ENCODE measurements at places on chromosomes 12 and 14. TPM values are rescaled to one million over a fixed set of nuclear protein-coding genes. Genes with fewer than 3 reads are reported as not detected.
A peak's percentile ranks its signal among the peaks of the same experiment; 100 is the strongest.

The C12orf50 gene
- not detected for total RNA-seq

The RIC8B gene
- total RNA-seq: 6.7 TPM

The SLCO1A2 gene
- total RNA-seq: not detected

The TMEM253 gene
- 0.95 TPM for total RNA-seq

The ALDH6A1 gene
- total RNA-seq: 12.9 TPM

The MNAT1 gene
- 16.7 TPM for total RNA-seq

The CIROP gene
- total RNA-seq: 0.38 TPM

The CRIP1 gene
- 8.2 TPM for total RNA-seq

The SELPLG gene
- total RNA-seq: 2.5 TPM

The SLCO1C1 gene
- total RNA-seq: 0.38 TPM

The IGF1 gene
- 36.3 TPM for total RNA-seq

The MTHFD1 gene
- total RNA-seq: 44.6 TPM

- no peak overlapping the region for H3K4me3 ChIP-seq
- H3K27ac ChIP-seq: no peak overlapping the region
- no peak for DNase-seq
- no peaks in the 10 kb centered on the region for H3K36me3 ChIP-seq
- no peaks in the 10 kb centered on the region for H3K27me3 ChIP-seq
Measured at GRCh38 chr12:25960961-25961360, 2.5 kb downstream of the RASSF8 start.

DNA sequence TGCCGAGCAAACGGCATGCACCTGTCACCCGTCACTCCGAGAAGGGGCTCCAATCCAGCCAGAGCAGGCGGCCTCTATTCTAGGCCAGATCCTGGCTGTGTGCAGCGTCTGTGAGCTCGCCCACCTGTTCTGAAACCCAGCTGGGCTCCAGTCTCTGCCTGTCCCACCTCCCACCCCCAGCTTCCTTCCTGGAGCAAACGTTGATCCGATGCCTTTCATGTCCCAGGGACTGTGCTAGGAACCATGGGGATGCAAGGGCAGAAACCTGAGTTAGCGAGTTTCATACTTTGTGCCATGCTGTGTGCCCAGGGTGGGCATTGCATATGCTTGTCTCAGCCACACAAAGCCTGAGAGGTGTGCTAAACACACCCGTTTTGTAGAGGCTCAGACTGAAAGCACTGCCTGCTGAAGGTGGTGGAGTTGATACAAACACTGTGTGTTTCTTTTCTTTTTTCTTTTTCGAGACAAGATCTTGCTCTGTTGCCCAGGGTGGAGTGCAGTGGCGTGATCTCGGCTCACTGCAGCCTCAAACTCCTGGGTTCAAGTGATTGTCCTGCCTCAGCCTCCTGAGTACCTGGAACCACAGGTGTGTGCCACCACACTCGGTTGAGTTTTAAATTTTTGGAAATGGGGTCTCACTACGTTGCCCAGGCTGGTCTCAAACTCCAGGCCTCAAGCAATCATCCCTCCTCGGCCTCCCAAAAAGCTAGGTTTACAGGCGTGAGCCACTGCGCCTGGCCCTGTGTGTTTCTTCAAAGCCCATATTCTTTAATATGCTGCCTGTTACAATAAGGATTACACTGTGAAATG is 84.1 kb upstream of the MED13L start:
- H3K4me1 ChIP-seq: peaks cover 13% of the 10 kb centered on the region
- DNase-seq: no peak
- no peaks in the 10 kb centered on the region for H3K36me3 ChIP-seq

GRCh38 chr14:57870686-57871457 is 5.0 kb upstream of the SLC35F4 start:
- H3K4me3 ChIP-seq: no peak overlapping the region
- DNase-seq: no peak
- no peak overlapping the region for H3K27ac ChIP-seq
- no peaks in the 10 kb centered on the region for H3K27me3 ChIP-seq
- H3K36me3 ChIP-seq: no peaks in the 10 kb centered on the region

GRCh38 chr14:23827100-23827892 is 126.3 kb upstream of the DHRS4 start:
- H3K27me3 ChIP-seq: no peaks in the 10 kb centered on the region
- DNase-seq: no peak
- H3K27ac ChIP-seq: no peak overlapping the region
- no peaks in the 10 kb centered on the region for H3K36me3 ChIP-seq

- no peaks in the 10 kb centered on the region for H3K4me1 ChIP-seq
- no peaks in the 10 kb centered on the region for H3K36me3 ChIP-seq
- no peak overlapping the region for H3K27ac ChIP-seq
Measured at GRCh38 chr12:53739214-53740129, 12.2 kb upstream of the CALCOCO1 start.

DNA sequence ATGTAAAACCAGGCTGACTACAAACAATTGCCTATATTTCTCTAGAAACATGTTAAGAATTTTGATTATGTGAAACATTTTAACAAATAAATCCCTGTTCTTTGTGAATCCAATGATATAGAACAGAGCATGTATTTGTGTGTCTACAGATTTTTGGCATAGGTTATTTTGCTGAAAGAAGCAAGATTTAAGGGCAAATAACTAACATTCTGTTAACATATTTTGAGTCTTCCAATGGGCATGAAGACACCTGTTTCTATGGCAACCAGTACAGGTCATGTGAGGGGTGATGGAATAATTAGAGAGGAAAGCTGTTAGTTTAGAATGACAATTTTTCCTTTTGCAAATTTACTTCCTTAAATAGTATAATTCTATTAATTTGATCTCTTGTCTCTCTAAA is 8.8 kb downstream of the ART4 start:
- no peak overlapping the region for H3K27ac ChIP-seq
- no peak for DNase-seq
- no peaks in the 10 kb centered on the region for H3K27me3 ChIP-seq
- H3K36me3 ChIP-seq: no peaks in the 10 kb centered on the region
- H3K4me3 ChIP-seq: no peak overlapping the region
- H3K4me1 ChIP-seq: no peaks in the 10 kb centered on the region

DNA sequence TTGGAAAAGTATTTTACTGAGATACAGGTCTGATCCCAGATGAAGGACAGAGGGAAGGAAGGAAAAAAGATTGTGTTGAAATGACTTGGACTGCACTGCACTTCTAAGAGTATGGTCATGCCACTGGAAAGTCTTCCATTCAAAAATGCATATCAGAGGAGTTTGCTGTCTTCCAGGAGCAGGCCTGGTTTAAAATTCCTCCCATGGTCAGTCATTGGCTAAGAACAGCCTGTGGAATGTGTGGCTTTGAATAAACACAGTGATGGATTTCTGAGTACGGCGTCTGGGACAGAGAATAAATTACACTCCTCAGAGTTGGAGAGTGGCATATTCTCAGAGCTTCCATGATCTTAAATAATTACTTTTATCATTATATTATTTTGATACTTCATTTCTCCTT is 245.8 kb upstream of the PDZRN4 start:
- H3K36me3 ChIP-seq: no peaks in the 10 kb centered on the region
- DNase-seq: no peak
- peaks cover 16% of the 10 kb centered on the region for H3K27me3 ChIP-seq
- H3K4me1 ChIP-seq: no peaks in the 10 kb centered on the region

DNA sequence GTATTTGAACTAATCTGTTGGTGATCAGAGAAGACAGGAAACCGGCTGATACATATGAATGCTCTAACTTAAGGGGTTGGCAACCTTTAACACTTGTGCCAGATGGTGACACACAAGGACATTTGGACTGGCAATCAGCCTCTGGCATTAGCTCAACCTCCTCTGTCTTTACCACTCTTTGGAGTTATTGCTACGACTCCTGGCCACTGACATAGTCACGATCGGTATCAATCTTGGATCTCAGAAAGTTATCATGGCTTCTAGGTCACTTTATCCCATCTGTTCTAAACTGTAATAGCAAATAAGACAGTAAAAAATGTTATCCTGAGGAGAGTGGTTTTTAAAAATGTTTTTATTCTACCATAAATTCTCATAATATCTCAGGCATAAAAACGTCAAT is 575.2 kb upstream of the MDGA2 start:
- no peak overlapping the region for H3K27ac ChIP-seq
- no peaks in the 10 kb centered on the region for H3K4me1 ChIP-seq
- no peaks in the 10 kb centered on the region for H3K27me3 ChIP-seq

DNA sequence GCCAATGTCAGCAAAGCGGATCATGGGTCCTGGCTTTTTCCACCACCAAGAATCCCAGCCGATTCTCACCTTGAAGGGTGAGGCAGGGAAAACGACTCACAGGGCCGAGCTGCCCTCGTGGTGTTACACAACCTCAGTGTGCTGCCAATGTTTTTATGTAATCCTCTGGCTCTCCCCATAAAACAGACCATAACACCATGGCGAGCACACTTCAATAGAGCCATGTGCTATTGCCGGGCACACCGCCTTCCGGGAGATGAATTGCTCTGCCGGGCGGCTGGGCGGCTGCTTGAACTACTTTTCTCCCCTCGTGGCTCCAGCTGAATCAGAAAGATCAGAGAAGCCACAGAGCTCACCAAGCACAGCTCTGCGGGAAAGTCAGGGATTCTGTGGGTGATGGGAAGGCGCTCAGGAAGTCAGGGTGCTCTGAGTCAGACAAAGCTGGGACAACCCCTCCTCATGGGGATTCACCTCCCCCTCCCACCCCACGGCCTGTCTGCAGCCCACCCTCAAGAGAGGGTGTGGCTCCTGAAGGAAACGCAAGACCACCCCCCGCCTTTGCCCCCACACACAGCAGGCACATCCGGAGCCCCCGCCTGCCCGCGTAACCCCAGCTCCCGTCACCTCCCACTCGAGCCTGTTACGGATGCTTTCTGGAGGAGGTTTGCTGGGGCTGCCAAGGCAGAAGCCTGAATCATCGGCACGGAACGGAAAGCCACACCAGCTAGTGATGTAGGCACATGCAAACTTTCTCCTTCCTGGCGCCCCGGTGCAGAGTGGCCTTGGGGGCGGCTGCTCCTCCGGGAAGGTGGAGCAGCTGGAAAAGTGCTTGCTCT is 1.8 kb downstream of the GALNT9 start:
- no peaks in the 10 kb centered on the region for H3K36me3 ChIP-seq
- H3K27me3 ChIP-seq: peaks cover 11% of the 10 kb centered on the region
- peaks cover 12% of the 10 kb centered on the region for H3K4me1 ChIP-seq
- no peak overlapping the region for H3K4me3 ChIP-seq
- DNase-seq: no peak

DNA sequence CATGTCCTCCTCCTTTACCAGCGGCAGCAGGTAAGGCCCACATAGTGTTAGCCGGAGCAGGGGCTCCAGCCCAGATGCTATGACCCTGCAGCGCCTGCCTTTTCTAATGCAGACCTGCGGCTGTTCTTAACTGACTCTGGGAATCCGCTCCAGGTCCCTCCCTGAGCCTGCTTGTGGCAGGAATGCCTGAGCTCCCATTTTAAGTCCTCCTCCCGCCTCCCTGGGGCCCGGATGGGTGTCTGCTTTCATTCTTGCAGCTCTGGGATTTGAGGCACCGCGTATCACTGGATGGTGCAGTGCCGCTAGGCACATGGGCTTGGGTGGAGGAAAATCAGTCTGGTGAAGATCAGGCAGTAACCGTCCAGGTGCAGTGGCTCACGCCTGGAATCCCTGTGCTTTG is 7.6 kb downstream of the TSPAN9 start:
- H3K4me1 ChIP-seq: peaks cover 6% of the 10 kb centered on the region
- H3K36me3 ChIP-seq: no peaks in the 10 kb centered on the region
- DNase-seq: no peak
- no peak overlapping the region for H3K27ac ChIP-seq
- H3K4me3 ChIP-seq: no peak overlapping the region

GRCh38 chr14:39827901-39828655 is 395.8 kb upstream of the FBXO33 start:
- no peaks in the 10 kb centered on the region for H3K4me1 ChIP-seq
- H3K27me3 ChIP-seq: no peaks in the 10 kb centered on the region
- no peak overlapping the region for H3K4me3 ChIP-seq
- no peak for DNase-seq
- no peaks in the 10 kb centered on the region for H3K36me3 ChIP-seq

- no peak overlapping the region for H3K4me3 ChIP-seq
- peaks cover 88% of the 10 kb centered on the region for H3K4me1 ChIP-seq
- H3K36me3 ChIP-seq: peaks cover 8% of the 10 kb centered on the region
- no peak for DNase-seq
- no peaks in the 10 kb centered on the region for H3K27me3 ChIP-seq
Measured at GRCh38 chr12:124498275-124499189, 68.9 kb downstream of the NCOR2 start.

DNA sequence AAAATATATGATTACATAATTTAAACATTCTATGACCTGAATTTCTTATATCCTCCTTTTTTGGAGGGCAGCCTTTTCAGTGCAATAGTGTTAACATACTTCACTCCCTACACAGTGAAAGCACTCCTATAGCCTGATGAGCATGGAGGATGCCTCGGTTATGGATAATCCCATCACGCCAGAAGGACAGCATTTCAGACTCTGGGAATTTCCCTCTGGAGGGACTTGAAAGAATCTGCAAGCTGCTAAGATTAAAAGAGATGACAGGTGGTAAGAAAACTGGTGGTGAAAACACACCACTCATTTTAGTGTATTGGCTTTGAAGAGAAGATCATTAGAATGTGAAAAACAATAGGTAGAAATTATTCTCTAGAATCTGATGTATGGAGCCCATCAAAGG is 99.3 kb upstream of the LMNTD1 start:
- peaks cover 24% of the 10 kb centered on the region for H3K4me1 ChIP-seq
- H3K4me3 ChIP-seq: no peak overlapping the region
- H3K27ac ChIP-seq: no peak overlapping the region
- no peaks in the 10 kb centered on the region for H3K27me3 ChIP-seq
- no peaks in the 10 kb centered on the region for H3K36me3 ChIP-seq
- no peak for DNase-seq

GRCh38 chr12:16605642-16606116 is 283 bp downstream of the LMO3 start:
- no peak for DNase-seq
- H3K36me3 ChIP-seq: no peaks in the 10 kb centered on the region
- H3K4me1 ChIP-seq: peaks cover 23% of the 10 kb centered on the region
- H3K27ac ChIP-seq: peak overlapping the region; percentile 55
- peak overlapping the region; percentile 44 for H3K4me3 ChIP-seq

DNA sequence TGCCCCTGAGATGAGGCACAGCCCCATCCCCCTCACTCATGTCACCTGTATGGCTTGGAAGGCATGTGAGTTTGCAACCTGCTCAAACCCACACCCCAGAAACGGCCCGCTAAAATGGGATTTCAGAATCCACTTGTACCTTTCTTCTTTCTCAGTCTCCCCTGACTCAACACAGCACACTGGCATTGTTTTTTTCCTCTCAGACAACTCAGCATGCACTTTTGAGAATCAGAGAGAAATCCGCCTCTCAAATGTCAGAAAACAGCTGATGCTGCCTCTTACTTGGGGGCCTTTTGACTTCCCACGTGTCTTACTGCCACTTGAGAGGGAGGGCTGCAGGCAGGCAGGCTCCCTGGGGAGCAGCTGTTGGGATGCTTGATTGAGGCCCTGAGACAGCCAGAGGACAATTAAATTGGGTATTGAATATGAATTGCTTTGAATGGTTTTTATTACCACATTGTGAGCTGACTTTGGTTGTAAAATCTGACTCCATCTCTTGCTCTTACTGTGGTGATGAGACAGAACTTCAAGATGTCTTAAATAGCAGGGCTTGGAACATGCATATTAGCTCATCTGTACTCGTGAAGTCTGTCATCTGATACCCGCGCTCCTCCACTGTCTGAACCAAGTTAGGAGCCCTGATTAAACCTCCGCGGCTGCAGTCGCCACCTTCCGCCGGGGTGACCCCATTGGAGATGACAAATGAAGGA is 96.6 kb downstream of the APAF1 start:
- H3K27ac ChIP-seq: no peak overlapping the region
- no peak for DNase-seq
- no peaks in the 10 kb centered on the region for H3K36me3 ChIP-seq
- H3K27me3 ChIP-seq: no peaks in the 10 kb centered on the region
- no peak overlapping the region for H3K4me3 ChIP-seq

Data from esophagus squamous epithelium (tissue), 5 donors.